ENCODE measurements at places on chromosomes 5 and 9.
A peak's percentile ranks its signal among the peaks of the same experiment; 100 is the strongest.

DNA sequence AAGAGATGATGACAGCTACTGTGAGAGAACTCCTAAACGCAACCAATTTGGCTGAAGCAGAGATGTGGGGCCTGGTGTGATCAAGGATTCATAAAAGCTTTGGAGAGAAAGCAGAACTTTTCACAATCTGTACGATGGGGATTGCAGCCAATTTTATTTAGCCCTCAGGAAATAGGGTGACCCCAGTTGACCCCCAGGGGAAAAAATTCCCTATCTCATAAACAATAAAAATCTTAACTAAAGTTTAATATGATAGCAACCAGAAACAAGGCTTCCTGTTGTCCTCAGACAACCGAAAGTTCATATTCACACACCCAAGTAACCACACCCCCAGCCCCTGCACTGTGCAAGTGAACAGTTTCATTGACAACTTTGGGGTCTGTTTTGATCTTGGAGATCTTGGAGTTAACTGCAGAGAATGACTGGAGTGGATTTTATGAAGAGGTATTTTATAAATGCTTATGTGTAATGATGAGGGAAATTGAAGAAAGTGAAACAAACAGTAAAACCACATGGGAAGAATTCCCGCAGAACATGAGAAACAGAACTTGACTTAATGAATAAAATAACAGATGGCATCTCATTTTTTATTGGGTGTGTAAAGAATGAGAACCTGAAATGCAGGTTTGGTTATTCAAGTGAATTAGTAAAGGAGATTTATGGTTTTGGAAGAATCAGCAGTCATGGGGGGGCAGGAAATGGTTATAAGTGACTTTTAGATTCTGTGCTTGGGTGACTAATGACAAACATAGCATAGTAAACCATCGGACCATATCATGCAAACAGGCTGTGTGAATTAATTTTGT lies 94.5 kb downstream of the PDE4D start:
- DNase-seq = no peak

GRCh38 chr5:160799184-160799583 lies 52.8 kb downstream of the ATP10B start:
- DNase-seq = peak; percentile 73

- DNase-seq = no peak
Measured at GRCh38 chr5:125064621-125065438, 318.4 kb upstream of the ZNF608 start.

DNA sequence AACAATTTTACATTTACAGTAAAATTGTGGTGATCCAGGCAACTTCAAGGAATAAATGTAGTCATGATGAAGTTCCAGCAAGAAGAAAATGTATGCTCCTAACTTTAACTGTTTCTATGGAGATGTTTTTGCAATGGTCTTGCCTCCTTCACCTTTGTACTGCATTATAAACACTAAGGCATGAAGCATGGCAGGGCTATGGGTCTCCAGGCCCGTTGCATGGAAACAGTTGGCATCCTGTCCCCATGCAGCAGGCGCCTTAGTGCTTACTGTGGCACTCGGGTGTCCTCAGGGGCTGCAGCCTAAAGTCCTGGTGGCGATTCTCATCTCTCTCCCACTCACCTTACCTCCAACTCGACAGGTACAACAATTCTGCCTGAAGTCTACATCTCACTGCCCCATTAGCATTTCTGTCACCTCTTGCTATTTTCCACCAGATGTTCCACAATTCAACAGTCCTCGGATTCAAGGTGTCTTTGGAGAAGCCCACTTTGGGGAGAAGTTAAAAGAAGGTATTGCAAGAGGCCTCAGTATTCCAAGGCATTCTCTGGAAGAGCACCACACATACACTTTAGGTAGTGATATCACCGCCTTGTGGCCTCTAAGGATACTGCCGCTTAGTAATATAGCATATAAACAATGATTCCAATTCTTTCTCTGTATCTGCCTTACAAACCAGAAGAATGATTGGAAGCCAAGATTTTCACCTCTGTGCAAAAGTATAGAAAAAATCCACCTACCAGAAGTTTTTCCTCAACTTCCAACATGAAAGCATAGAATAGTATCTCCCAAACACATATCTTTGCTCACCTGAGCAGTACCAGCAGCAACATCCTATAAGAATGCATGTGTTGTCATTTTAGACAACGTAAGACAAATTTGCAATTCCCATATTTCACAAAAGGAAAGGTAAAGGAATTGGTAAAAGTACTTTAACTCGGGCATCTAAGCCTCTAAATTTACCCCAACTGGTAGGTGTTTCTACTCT lies 5.1 kb downstream of the LIFR start:
- DNase-seq = peak; percentile 54

DNA sequence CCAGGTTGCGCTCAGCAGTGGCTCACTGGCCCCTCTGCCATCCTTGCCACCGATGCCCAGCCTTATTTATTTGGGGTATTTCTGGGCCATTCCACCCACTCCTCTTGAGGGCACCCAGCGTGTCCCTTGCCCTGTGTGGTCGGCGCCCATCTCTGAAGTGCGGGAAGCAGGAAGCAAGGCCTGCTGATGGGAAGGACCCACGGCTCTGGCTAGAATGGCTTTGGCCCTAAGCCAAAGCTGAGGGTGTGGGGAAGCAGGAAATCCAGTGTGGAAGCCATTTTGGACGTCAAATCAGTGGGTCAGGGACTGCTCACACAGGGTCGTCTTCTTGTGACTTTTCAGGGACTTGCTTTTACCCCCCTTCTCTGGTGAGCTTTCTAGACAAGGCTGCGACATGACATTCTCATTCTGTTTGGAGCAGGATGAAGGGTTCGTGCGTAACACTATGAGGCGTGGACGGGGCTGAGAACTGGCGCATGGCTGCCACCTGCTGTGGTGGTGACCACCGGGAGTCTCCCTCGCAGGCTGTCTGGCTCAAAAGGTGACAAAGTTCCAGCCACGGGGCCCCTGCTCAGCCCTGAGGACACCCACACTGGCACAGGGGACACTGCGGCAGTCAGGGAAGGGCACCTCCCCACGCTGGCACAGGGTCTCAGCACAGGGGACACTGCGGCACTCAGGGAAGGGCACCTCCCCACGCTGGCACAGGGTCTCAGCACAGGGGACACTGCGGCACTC lies 50.7 kb upstream of the NKD2 start:
- no peak for DNase-seq

DNA sequence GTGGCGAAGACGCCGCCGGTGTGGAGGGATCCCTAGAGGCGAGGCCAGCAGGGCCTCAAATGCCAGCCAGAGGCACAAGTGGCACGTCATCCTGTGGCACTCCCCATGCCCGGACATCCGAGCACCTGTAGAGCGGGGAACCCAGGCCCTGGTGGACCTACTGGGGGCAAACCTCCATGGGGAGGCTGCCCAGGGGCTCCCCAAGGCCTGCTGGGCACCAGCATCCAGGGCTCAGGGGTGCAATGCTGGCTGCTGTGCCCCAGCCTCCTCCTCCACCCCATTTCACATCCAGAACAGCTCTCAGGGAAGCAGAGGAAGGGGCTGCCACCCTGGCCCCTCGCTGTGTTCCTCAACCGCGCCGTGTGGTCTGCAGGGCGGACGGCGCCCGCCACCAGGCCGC lies 43.5 kb downstream of the HK3 start:
- DNase-seq = no peak

- DNase-seq = no peak
Measured at GRCh38 chr5:35359859-35360258, 129.6 kb upstream of the PRLR start.

DNA sequence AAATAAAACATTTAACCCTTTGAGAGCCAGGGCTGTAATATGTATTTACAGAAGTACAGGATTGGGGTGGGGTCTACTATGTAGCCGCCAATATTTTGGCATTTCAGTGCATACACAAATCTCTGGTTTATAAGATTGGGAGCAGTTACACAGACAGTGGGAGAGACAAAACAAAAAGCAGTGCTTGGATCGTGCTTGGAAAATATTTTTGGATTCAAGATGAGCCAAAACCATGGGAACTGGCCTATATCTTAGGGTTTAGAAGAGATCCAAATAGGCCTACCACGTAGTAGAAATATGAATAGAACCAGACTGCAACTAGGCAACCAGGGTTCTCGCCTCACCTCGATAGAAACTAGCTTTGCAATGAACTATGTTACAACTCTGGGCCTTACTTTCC lies 169.6 kb downstream of the SLC12A2 start:
- DNase-seq = no peak

GRCh38 chr5:180860273-180860886 lies 696 bp downstream of the ZFP62 start:
- peak; percentile 89 for DNase-seq

- DNase-seq = no peak
Measured at GRCh38 chr5:111514087-111514486, 1.8 kb upstream of the STARD4 start.

- DNase-seq = peak; percentile 62
Measured at GRCh38 chr9:126499005-126499910, 114.5 kb upstream of the LMX1B start.

GRCh38 chr9:135978642-135979546 lies 17.7 kb upstream of the UBAC1 start:
- DNase-seq = peak; percentile 72

GRCh38 chr5:125528881-125529280 lies 782.4 kb upstream of the ZNF608 start:
- DNase-seq = no peak

DNA sequence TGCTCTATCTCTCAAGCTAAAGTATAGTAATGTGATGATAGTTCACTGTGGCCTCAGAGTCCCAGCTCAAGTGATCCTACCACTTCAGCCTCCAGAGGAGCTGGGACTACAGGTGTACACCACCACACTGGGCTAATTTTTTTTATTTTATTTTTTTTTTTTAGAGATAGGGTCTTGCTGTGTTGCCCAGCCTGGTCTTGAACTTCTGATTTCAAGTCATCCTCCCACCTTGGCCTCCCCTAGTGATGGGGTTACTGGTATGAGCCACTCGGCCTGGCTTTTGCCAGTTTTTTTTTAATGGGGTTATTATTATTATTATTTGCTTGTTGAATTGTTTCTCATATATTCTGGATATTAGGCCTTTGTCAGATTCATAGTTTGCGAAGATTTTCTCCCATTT lies 13.2 kb downstream of the FAF2 start:
- no peak for DNase-seq

GRCh38 chr5:138128334-138128733 lies 10.9 kb downstream of the NME5 start:
- DNase-seq = no peak

DNA sequence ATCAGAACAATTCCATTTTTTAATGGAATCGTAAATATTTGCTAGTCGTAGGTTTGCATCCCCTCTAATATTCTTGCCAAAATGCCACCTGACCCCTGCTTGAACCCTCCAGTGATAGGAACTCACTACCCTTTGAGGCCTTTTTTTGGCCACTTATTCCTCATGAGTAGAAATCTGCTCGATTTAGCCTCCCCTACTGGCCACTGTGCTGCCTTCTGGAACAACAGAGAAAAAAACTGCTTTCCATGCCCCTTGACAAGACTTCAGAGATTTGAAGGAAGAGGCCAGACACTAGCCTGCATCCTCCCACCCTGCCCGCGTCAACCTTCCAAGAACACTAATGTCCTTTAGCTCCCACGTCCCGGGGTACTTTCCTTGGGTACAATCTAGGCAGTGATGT lies 4.1 kb downstream of the CCDC69 start:
- peak; percentile 43 for DNase-seq

DNA sequence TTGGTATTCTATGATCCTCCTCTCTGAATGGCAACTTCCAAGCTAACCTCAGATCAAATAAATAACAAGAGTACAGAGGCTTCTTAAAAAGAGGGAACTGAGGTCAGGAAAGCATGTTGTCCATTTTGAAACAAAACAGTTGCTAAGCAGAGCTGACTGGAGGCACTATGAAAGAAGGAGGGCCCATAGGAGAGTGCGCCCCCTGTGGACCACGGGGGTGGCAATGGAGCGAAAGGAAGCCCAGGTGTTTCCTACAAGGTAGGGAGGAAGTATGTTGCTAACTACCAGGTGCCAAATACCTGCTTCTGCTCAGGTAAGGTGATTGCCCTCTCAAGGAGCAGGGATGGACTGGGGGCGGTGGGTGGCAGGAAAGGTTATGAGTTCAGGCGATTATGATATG lies 101.8 kb upstream of the MAST4 start:
- peak; percentile 5 for DNase-seq

GRCh38 chr9:134913041-134913712 lies 4.5 kb downstream of the FCN1 start:
- no peak for DNase-seq

GRCh38 chr5:102049517-102049916 lies 246.6 kb downstream of the SLCO4C1 start:
- peak; percentile 69 for DNase-seq

DNA sequence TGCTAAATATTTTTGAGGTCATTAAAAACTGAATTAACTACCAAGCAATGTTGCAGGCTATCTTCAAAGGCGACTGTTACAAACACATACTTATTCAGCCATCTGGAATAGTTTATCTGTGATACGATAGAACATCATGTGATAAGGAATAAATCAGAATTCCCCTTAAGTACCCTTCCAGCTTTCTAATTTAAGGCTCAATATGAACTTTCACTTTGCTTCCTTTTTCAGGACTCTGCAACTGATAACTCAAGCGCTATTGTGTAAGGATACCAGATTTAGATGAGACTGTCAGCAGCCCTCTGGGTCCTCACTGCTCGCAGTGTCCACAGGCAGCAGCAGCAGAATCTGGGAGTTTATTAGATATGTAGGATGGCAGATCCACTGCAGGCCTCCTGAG lies 416.3 kb downstream of the SPATA31D1 start:
- DNase-seq = no peak

DNA sequence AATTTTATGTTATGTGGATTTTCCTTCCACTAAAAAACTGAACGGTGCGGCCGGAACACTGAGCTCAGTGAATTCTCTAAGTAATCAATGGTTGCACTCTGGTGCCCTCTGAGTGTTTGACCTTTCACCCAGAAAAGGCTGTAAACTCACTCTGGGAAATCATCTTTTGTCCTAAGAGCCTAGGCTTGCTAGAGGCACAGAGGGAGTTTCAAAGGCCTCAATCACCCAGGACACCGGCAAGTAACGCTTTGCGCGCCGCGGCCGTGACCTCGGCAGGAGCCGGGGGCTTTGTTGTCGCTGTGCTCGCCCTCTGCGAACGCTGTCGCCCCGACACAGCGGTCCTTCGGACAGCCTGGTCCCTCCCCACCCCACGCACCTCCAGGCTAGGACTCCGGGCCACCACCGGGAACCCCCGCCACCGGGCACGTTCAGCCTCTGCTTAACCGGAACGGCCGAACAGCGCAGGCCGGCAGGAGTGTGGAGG lies 703 bp downstream of the ISCA1 start:
- no peak for DNase-seq

GRCh38 chr5:147558826-147559225 lies 49.0 kb upstream of the DPYSL3 start:
- peak; percentile 80 for DNase-seq

- no peak for DNase-seq
Measured at GRCh38 chr5:53161876-53162275, 52.3 kb upstream of the MOCS2 start.

- no peak for DNase-seq
Measured at GRCh38 chr5:33232731-33233505, 207.8 kb upstream of the TARS1 start.

GRCh38 chr5:42720251-42720650 lies 36.4 kb upstream of the CCDC152 start:
- DNase-seq = peak; percentile 67

- DNase-seq = no peak
Measured at GRCh38 chr5:170751631-170752030, 31.9 kb upstream of the GABRP start.

- no peak for DNase-seq
Measured at GRCh38 chr5:109855056-109855455, 165.3 kb downstream of the MAN2A1 start.

GRCh38 chr5:45622365-45622764 lies 73.8 kb downstream of the HCN1 start:
- DNase-seq = peak; percentile 8

GRCh38 chr5:16245956-16246355 lies 66.4 kb upstream of the MARCHF11 start:
- DNase-seq = no peak

All from hematopoietic multipotent progenitor cell treated with erythropoietin and hydrocortisone succinate and interleukin-3 and kit ligand, for 4 days (in vitro differentiated cells).